ENCODE measurements at places on chromosomes 4 and X.

DNA sequence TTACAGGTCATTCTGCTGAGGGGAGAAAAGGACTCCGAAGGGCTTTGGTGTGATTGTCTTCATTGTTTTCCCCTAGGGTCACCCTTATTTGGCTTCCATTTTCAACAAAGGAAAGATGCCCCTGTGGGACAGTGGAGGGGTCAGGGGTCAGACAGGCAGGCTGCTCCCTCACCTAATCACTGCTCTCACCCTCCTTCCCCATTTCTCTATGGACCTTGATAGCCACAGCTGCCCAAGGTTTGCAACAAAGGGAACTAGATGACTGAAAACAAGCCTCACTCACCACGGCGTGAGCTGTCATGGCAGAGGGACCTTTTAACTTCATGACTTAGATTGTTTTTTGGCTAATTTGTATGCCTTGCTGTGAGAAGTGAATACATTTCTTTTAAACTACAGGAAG lies 40.7 kb downstream of the C4orf51 start:
- no peak for DNase-seq

DNA sequence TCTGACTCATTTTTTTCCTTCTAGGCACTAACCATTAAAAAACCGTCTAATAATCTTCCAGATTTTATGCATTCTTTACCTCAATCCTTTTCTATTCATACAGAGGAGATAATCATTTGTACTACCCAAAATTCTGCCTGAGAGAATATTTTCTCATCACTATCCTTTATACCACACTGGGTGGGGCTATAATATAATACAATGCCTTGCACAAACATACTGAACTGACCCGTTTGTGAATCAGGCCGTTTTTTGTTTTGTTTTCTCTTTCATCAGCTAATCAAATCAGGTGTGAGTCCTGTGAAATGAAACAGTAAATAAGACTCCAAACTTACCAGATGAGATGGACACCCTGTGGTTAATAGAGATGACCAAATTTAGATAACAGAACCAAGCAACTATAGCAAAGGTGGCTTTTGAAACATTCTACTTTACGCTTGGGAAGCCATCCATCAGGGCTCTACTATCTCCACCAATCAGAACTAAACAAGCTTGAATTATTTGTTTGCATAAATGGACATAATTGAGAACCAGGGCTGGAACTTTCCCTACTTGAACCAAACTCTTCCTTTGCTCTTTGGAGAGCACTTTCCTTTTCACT lies 573.0 kb downstream of the GABRG1 start:
- DNase-seq: no peak

DNA sequence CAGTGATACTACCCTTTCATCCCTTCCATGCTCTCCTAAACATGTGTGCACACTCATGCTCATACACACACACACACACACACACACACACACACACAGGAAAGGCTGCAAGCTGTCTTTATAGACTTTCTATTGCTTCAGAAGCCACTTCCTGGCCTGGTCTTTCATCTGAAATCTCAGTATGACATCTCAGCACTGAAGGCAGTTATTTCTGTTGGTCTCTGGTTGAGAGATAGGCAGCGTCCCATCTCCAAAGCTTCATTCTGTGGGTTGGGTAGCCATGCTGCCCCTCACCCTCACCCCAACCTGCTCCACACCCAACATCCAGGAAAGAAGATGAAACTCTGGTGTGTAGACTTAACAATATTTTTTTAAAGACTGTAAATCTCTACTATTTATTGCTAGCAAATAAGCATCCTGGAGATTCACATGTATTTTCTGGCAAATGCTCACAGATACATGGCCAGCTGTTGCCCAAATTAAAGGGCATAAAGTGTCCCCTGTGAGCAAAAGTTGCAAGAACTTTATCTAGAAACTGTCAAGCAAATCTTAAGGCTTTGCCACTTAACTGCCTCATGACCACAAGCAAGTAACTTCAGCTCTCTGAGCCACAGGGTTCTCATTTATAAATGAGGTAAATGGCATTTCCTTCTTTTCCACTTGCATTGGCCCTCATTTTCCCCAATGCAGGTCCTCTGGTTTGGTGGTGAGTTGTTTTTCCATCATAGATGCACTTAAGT lies 189.8 kb upstream of the AFF2 start:
- DNase-seq: peak; percentile 14

DNA sequence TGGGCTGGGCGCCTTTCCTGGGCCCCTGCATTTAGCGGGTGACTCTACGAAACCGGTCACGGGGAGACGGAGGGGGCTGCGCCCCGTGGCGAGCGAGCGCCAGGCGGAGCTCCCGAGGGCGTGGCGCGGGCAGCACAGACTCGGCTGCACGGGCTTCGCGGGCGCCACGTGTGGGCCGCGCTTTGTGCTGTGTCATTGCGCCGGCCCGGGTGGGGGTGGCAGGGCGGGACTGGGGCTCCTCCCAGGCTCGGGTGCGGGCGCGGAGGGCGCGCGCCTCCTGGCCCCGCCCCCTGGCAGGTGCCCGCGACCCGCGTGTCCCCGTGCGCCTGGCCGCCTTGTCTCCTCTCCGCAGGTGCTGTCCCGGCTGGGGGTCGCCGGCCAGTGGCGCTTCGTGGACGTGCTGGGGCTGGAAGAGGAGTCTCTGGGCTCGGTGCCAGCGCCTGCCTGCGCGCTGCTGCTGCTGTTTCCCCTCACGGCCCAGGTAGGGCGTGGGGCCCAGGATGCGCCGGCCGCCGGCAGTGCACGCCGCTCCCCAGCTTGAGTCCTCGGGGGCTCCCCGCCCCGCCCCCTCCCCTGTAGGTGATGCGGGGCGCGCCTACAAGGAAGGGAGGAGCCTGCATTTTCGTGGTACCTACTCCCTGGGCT lies 651 bp downstream of the UCHL1 start:
- DNase-seq: no peak

GRCh38 chr4:107747748-107748486 lies 27.9 kb upstream of the PAPSS1 start:
- DNase-seq: no peak

DNA sequence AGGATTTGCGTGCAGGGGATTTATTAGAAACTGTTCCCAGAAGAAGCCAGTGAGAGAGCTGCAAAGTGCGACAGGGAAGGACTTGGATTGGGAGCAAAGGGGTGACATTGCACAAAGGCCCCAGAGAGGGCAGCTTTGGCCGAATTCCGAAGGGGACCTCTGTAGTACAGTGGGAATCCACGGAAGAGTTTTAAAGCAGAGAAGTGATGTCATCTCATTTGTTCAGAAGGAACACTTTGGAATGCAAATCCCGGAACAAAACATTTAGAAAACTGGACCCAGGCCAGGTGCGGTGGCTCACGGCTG lies 71.7 kb downstream of the FAM184B start:
- DNase-seq: no peak
